ENCODE measurements at places on chromosomes 5 and 9. TPM values are rescaled to one million over a fixed set of nuclear protein-coding genes. Genes with fewer than 3 reads are reported as not detected.

GRCh38 chr9:104304925-104305324 is 199.1 kb upstream of the OR13F1 start:
- DNase-seq = no peak

The PIK3R1 gene
- 4.2 TPM for polyA plus RNA-seq

The ALG2 gene
- polyA plus RNA-seq = 17.9 TPM

The XRCC4 gene
- polyA plus RNA-seq = 1.8 TPM

- DNase-seq = no peak
These were observed 71.4 kb downstream of the DAPK1 start for GRCh38 chr9:87569008-87569509.

The OTULINL gene
- 4.6 TPM for polyA plus RNA-seq

The SLC36A3 gene
- polyA plus RNA-seq = not detected

The PTCD2 gene
- 2.5 TPM for polyA plus RNA-seq

The PCDHAC2 gene
- 0.08 TPM for polyA plus RNA-seq

The ENTREP1 gene
- 8.8 TPM for polyA plus RNA-seq

- DNase-seq = peak; percentile 96
These were observed 9.0 kb downstream of the RGS14 start for GRCh38 chr5:177366528-177367322.

The PROB1 gene
- polyA plus RNA-seq = 0.38 TPM

- no peak for DNase-seq
These were observed 1.8 kb upstream of the IARS1 start for GRCh38 chr9:92295240-92295790.

DNA sequence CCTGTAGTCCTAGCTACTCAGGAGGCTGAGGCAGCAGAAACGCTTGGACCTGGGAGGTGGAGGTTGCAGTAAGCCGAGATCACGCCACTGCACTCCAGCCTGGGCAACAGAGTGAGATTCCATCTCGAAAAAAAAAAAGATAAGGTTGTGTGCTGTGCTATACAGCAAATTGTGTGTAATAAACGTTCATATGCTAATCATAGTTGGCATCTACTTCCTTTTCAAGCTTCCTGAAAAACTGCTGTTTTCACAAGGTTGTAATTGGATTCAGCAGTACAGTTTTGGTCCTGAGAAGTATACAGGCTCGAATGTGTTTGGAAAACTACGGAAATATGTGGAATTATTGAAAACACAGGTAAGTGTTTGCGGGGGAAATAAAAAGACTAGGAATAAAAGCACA is 25.5 kb downstream of the OTULINL start:
- DNase-seq = no peak

The LECT2 gene
- polyA plus RNA-seq = not detected

- no peak for DNase-seq
These were observed 384.7 kb upstream of the SMC2 start for GRCh38 chr9:103709366-103709765.

DNA sequence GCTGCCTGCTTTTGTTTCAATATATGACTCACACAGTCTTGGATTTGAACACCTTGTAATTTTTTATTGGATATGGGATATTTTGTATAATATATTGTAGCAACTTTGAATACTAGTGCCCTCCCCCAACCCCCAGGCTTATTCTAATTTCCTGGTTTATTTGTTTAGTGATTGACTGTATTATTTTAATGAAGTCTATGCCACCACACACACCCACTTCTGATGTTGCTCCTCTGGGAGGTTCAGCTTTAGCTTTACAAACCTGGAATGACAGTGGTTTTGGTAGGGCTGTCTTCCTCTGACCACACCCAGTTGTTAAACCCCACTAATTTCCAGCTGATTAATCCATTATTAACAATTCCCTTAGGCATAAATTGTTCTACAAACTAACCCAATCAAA is 206.1 kb upstream of the NFIL3 start:
- DNase-seq = no peak

The BARHL1 gene
- 0.27 TPM for polyA plus RNA-seq

The GPSM1 gene
- polyA plus RNA-seq = 33.7 TPM

DNA sequence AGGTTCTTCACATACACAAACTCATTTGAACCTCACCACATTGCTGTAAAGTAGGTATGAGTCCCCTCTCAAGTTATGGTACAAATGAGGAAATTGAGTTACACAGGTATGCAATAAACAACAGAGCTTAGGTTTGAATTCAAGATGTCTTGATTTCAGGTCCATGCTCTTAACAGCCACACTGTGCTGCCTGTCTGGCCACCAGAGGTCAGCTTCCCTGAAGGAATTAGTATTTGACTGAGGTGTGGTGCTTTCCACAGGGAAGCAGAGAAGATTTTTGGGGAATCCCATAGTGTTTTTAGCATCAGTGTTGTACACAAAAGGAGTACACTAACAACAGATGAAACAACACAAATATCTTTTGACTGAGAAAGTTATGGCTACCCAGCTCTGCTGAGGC is 94.4 kb upstream of the ITGA1 start:
- no peak for DNase-seq

The PCDHB7 gene
- 0.49 TPM for polyA plus RNA-seq

The MARVELD2 gene
- polyA plus RNA-seq = 4.0 TPM

GRCh38 chr9:116204252-116204882 is 50.8 kb downstream of the PAPPA start:
- no peak for DNase-seq

The NUTM2F gene
- 0.11 TPM for polyA plus RNA-seq

DNA sequence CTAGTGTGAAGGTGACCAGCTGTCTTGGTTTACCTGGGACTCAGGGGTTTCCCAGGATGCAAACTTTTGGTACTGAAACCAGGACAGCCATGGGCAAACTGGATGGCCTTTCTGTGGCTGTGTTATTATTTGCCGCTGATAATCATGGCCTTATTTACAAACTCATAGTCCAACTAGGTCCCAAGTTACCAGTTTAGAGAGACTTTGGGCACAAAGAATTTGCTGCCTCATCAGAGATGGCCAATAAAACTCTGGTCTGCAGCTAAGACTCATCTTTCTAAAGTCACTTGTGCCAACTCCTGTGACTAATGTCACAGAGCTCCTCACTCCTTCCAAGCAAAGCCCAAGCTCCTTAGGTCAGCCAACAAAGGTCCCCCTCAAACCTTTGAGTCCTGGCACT is 47.5 kb upstream of the PLPP6 start:
- DNase-seq = no peak

GRCh38 chr9:130935648-130936271 is 3.3 kb downstream of the FIBCD1 start:
- no peak for DNase-seq

The ZFP37 gene
- polyA plus RNA-seq = 1.6 TPM

DNA sequence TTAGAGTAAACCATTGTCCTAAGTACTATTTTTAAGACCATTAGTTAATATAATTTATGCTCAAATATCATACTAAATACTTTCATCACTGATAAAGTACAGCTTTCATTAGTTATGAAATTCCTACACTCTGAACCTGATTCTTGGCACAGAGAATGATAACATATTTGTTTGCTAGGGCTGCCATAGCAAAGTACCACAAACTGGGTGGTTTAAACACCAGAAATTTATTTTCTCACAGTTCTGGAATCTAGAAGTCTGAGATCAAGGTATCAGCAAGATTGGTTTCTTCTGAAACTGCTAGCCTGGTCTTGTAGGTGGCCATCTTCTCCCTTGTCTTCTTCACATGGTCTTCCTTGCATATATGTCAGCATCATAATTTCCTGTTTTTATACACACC is 608.4 kb downstream of the TLE1 start:
- no peak for DNase-seq

- DNase-seq = no peak
These were observed 57.3 kb downstream of the TRIO start for GRCh38 chr5:14200312-14200990.

The CEL gene
- 2,560 TPM for polyA plus RNA-seq

DNA sequence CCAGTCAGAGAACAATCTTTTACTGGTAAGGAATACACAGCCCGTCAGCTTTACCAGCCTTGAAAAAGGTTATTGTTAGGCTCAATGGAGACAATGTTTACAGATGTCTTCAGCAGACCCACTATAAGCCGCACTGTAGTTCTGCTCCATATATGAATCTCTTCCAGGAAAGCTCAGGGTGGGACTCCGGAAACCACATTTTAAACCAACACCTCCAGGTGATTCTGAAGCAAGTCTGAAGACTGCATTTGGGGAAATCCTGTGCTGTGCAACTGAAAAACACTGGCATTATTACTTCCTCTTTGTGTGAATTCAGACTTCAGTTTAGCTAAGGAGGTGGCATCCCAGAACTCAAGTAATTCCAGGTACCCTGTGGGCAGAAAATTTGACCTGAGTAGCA is 3.5 kb downstream of the GZMK start:
- DNase-seq = no peak

- no peak for DNase-seq
These were observed 30.4 kb downstream of the FAM163B start for GRCh38 chr9:133578524-133579441.

- no peak for DNase-seq
These were observed 115.8 kb upstream of the FBXL7 start for GRCh38 chr5:15384176-15384575.

GRCh38 chr5:33816791-33817190 is 75.0 kb downstream of the ADAMTS12 start:
- no peak for DNase-seq

DNA sequence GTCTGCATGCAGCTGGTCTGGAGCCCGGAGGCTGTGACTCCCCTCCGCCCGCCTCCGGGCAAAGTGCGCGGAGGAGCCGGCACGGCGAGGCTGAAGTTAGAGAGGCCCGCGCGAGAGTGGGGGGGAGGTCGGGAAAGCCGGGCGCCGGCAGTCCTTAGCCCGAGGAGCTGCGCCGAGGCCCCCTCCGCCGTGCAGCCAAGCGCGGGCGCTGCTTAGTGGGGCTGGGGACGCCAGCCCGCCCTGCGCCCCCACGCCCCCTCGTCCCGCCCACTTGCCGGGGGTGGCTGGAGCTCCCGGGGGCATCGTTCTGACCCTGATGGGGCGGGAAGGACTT is 403 bp downstream of the NINJ1 start:
- DNase-seq = peak; percentile 86
